ENCODE measurements at places on chromosomes 7 and 10.

- DNase-seq = no peak
Measured at GRCh38 chr7:46713868-46714596, 793.0 kb upstream of the IGFBP3 start.

- no peak for DNase-seq
Measured at GRCh38 chr10:99337311-99337811, 8.2 kb downstream of the CNNM1 start.

DNA sequence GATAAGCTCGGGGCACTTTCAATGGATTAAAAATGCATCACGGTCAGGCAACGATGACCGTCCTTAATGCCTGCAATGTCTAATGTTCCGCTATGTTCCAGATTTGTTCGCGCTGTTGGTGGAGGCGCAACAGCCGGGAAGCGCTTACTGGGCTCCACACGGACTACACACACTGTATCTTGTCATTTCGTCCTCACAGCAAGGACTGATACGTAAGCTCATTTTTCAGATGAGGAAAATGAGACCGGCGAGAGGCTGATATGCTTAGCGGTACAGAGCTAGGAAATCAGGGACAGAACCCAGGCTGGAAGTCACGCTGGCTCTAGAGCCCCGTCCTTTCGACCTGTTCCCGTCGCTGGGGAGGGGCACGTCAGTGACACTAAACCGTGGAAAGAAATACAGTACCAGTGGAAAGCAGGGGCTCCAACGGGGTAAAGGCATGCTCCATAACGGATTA lies 670 bp downstream of the TPK1 start:
- DNase-seq = peak; percentile 52

DNA sequence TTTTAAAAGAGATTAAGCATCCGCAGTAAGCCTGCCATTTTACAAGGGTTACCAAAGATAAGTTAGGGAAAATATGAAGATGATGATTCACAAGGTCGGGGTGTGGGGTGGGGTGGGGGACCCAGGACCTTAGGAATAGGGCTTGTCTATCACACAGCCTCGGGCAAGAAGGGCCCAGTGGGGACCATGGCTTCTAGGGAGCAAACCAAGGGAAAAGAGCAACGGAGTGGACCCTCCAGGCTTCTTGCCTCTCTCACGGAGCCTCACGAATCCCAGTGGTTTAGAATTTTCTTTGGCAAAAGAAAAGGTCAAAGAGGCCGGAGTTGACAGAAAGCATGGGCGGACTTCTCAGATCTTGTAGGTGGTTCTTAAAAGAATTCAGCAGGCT lies 1.3 kb downstream of the PRKCQ start:
- no peak for DNase-seq

DNA sequence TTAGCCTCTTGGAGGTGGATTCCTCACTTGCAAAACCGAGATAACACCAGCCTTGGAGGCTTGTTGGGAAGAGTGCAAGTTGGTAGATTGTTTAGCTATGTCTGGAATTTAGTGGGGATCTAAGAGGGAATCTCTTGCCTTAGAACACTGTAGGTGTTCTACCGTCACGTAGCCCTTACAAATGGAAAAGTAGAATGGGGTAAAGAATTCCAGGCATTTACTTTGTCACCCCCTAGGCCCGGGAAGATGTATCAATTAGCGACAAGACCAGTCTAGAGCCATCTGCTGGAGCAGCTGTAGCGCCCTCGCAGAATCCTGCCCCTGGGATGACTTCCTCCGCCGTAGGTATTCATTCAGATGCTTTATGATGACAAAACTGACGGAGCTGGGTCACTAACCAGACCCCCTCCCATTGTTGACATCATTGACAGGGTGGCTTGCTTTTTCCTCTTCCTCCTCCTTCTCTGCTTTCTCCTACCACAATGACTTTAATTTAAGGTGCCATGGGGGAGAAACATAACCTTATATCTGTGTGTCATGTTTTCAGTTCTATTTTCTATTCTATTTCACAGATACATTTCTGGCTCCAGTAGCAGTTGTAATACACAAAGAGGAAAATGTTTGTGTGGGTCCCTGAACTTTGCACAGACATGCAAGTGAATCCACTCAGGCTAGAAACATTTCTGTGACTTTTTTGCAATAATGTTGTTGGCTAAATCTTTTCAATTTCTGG lies 262.6 kb upstream of the LYZL1 start:
- no peak for DNase-seq

DNA sequence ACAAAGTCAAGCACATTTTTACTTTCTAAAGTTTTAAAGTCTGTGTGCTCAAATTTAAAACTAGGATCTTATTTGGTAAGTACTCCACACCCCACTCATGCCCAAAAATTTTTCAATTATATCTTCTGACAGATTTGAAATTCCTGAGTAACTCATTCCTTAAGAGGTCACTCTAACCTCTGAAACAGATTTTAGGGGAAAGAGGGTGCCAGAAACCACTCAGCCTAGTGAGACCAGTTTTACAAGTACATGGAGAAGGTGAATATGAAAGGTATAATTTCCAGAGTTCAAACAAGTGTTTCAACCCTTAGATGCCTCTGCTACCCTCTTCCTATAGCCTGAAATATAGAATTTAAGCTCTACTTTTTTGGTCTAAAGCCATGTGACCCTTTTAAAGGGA lies 79.2 kb downstream of the C7orf25 start:
- no peak for DNase-seq

GRCh38 chr10:80320377-80320776 lies 30.9 kb upstream of the MAT1A start:
- no peak for DNase-seq

- no peak for DNase-seq
Measured at GRCh38 chr7:146455091-146455655, 338.6 kb downstream of the CNTNAP2 start.

- DNase-seq = no peak
Measured at GRCh38 chr10:85665681-85666080, 700.9 kb downstream of the GRID1 start.

DNA sequence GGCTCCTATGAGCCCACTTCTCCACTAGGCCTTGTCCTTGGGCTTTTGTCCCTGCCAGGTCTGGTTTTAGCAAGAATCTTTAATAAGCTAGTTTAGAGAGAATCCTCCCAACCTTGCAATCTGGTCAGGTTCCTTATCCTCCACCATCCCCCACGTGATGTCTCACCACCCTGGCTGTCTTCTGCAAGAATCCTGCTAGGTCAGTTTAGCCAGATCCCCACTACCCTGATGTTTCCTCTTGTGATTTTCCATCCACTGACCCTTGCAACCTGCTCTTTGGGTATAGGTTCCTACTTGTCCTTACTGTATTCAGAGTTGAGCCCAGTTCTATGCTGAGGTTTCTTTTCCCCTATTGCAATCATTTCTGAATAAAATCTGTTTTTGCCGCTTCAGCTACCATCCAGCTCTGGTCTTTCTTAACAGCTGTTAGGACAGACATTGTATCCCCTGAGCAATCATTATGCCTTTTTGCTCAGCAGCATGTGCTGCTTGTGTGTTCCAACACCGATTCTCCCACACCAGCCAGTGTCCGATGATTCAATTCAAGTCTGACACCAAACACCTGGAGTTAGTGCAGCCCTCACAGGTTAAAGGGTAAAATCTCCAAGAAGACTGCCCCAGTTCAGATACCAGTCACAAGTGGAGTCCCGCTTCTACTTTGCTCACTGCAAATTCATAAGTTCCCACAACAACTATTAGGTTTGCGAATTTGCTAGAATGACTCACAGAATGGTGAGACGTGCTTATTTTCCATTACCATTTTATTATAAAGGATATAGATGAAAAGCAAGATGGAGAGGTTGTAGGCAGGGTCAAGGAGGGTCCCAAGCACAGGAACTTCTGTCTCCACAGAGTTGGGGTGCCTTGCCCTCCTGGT lies 62.2 kb upstream of the ADCY1 start:
- DNase-seq = no peak

DNA sequence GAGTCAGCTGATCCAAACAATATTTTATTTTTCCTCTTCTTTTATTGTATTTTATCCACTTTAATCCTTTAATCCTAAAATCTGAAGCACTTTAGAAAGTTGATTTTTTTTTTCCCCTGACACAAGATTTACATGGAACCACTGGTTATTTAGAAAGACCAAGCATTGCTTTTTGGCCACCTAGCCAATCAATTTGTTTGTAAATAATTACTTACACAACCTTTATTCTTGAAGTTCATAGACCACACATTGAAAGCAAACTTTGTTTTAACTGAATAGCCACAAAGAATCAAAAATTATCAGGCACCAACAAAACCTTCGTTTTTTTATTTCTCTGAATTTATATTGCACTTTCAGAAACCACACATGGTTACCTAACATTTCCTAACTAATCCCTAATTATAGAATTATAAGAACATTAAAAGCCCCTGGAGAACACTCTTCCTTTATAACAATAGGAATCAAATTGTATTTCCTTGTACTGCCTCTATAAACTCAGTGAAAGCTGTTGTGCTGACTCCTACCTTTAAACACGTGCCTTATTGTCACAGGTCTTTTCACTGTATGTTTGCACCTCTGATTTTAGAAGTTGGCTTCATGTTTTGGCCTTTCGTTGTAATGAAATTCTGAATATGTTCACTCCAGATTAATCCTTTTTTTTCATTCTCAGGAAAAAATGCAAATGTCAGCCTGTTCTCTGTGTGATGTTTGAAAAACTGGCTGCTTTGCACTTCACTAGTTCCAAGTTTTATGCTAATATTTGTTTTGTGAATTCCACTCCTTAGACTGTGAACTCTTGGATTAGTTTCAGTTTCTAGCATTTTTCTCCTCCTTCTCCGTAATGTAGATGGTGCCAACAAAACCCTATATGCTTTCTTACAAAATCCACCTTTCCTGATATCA lies 1511.9 kb downstream of the REEP3 start:
- DNase-seq = no peak

DNA sequence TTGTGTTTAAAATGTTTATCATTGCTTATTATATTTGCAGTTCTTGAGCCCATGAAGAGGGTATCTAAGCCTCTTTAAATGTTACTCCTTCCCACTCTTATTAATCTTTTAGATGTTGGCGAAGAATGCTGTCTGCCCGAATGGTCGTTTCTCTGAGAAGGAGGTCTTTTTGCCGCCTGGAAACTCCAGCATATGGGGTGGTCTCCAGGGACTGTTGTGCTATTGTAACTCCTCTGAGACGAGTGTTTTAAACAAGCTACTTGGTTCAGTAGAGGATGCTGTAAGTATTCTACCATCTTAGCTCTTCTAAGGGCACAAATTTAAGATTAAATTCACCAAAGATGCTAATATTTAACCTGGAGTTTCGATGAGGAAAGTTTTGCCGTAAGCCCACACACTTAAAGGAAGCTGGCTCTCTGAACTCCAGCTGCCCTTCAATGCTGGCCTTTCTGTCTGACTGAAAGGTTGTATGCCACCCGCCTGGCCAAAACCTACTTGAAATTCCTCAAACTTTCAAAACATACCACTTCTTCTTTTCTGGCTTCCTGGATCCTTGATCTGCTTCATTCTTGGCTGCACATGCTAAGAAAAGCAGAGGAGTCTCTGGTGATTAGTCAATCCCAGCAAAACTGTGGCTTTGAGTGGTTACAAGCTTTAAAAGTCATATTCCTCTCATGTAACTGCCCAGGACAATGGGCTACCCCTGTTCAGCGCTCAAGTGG lies 74.7 kb downstream of the ABCA13 start:
- no peak for DNase-seq

DNA sequence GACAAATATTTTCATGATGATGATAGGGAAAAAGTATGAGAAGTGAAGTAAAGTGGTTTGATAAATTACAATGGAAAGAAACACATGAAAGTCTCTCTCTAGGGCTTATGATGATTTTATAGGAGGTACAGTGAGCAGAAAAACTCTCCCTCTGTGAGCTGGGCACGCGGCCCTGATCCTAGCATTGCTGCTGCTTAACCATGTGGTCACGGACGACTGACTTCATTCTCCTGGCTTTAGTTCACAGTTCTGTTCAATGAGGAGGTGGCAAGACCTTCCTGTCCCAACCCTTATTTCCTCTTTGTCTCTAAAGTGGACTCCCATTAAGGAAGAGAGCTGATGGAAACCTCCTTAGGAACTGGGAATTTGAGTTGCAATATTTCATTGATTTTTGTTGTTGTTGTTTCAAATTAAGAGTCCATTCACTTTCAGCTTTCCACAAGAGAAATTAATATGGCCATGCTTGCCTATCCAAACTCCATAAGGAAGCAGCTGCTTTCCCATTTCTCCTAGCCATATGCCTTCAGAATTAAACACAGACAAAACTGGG lies 8.2 kb upstream of the PON3 start:
- DNase-seq = peak; percentile 5

GRCh38 chr10:126014309-126014708 lies 117.9 kb downstream of the FANK1 start:
- no peak for DNase-seq

DNA sequence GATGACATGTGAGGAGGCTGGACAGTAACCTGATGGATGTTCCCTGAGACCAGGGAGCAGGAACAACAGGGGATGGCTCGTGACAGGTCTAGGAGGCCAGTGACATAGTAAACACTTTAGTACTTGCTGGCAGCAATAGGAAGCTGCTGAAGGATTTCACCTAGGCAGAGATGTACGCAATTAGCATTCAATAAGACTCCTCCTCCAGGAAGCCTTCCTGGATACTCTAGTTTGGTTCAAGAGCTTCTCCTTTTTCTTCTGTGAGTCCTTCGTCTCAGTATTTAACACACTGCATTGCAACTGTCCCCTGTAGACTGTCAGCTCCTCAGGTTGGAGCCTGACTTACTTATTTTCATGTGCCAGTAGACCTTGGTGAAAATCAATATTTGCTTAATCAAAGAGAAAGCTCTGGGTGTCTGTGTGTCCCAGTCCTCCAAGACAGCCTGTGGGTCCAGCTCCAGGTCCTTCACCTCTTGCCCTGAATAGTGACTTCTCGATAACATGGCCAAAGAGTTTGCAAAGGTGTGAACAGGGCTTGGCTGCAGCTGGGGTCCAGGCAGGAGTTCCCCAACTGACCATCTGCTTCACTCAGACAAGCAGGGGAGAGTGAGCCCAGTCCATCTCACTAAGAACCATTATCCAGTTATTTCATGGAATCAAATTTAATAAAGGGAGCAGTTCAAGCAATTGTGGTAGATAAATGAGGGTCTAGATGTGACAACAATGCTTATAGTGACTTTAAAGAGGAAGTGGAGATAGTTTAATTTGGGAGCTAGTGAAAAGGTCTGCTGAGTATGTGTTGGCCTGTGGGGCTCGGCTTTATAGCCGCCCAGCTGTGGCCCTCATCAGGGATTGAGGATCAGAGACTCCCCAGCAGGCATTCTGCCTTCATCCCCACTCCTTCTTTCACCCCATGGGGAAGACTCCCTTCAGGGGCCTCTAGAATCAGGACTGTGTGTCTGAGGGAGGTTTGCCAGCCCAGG lies 9.4 kb downstream of the TMEM273 start:
- no peak for DNase-seq

GRCh38 chr7:75656740-75657139 lies 82.0 kb downstream of the HIP1 start:
- DNase-seq = no peak

- DNase-seq = no peak
Measured at GRCh38 chr10:49172777-49173132, 15.4 kb downstream of the TMEM273 start.

All from NCI-H1105 (cell line).